ENCODE measurements at places on chromosomes 3 and 15.

DNA sequence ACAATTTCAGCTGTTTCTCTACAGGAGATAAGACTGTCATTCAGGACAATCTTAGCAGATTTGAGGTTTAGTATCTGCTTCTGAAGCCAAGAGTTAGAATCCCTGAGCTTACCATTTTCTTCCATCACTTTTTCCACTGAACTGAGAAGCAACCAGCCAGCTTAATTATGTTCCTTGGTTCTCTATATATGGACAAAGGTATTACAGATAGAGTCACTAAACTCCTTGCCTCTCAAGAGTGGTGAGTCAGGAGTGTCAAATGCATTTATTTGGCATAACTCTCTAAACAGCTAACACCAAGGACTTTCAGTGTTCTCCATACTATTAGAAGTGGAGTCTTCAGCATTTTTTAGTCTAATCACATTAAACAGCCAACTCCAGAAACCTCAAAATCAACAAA, 239.3 kb downstream of the ALCAM start:
- no peaks in the 10 kb centered on the region for H3K36me3 ChIP-seq
- H3K4me3 ChIP-seq = no peak overlapping the region
- no peaks in the 10 kb centered on the region for H3K4me1 ChIP-seq
- no peak overlapping the region for H3K27ac ChIP-seq
- H3K27me3 ChIP-seq = peaks cover 5% of the 10 kb centered on the region
- no peak for DNase-seq

DNA sequence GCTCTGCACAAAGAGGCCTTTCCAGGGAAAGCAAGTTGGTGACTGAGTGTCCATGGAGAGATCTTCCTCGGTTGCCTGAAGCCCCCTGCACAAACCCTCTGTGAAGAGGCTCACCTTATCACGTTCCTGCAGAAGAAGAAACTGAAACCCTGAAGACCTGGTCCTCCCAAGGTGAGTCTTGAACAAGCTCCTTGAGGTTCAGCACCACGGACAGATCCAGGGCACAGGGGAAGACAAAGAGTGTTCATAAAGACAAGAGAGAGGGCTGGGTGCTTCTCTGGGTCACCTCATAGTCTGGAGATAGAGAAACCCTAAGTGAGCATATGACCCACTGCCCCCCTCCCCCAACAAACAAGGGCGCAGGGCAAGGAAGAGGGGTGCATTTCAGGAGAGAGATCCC, 21.7 kb upstream of the TBC1D21 start:
- no peaks in the 10 kb centered on the region for H3K36me3 ChIP-seq
- no peak overlapping the region for H3K4me3 ChIP-seq
- peaks cover 34% of the 10 kb centered on the region for H3K27me3 ChIP-seq
- no peaks in the 10 kb centered on the region for H3K4me1 ChIP-seq
- no peak overlapping the region for H3K27ac ChIP-seq

- no peaks in the 10 kb centered on the region for H3K27me3 ChIP-seq
- H3K4me3 ChIP-seq = no peak overlapping the region
- H3K36me3 ChIP-seq = peaks cover 69% of the 10 kb centered on the region
Observed at GRCh38 chr3:37324850-37325321, 150.5 kb upstream of the LRRFIP2 start.

DNA sequence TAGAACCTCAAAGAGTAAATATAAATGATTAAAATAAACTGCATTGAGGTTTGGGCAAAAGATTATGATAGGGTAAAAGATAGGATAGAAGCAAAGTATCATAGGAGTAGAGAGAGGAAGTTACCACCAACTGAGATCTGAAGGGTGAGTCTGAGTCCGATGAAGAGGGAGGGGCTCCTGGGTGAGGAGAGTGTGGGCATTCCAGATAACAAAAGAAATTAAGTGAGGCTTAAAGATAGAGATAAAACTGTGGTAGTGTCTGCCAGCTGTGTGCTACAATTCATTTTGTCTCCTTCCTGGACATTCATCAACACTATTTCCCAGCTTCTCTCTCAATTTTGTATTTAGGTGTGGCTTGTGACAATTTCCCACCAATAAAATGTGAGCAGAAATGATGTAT, 343.0 kb upstream of the PLSCR5 start:
- no peak for DNase-seq
- no peak overlapping the region for H3K27ac ChIP-seq
- H3K36me3 ChIP-seq = no peaks in the 10 kb centered on the region
- no peak overlapping the region for H3K4me3 ChIP-seq
- no peaks in the 10 kb centered on the region for H3K27me3 ChIP-seq
- no peaks in the 10 kb centered on the region for H3K4me1 ChIP-seq

DNA sequence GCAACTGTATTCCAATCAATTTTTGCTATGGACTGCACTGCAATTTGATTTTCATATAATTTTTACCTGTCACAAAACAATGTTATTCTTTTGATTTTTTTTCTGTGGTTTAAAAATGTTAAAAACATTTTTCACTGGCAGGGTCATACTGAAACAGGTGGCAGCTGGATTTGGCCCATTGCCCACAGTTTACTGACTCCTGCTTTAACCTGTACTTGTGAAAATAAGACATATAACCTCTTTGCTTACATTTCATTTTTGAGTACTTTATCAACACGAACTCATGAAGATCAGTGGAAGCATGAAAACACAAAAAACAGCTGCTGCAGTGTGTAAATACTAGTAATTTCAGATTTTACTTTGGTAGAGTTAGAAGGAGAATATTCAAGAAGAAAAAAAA, 313.1 kb downstream of the WDR72 start:
- H3K27ac ChIP-seq = no peak overlapping the region
- no peak for DNase-seq
- no peak overlapping the region for H3K4me3 ChIP-seq
- no peaks in the 10 kb centered on the region for H3K36me3 ChIP-seq
- H3K27me3 ChIP-seq = no peaks in the 10 kb centered on the region

DNA sequence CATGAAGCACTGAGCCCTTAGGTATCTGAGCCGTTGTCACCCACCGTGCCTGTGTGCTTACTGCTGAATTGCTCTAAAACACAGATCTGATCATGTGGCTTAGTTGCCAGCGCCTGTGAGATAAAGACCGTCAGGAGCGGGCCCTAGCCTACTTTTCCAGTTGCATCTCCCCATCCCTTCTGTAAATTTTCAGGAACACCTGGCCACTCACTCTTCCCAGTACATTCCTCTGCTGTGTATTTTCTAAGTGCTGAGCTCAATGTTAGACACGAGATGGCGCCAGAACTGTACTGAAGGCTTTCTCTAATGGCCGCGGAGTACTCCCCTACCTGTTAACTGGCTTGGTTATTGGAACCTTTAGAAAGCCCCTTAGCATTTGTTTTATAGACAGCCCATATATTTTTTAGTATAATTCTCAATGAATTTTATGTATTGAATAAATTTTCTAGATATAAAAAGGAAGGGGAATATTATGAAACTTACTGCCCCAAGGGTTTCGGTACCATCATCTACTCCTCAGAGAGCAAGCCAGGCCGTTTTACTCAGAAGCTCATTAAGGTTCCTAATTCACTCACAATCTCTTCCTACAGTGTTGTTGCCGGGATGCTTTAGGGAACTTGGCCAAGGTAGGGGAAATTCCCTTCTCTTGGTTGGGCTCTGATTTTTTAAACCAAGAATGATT, 16.7 kb upstream of the WNT7A start:
- peaks cover 12% of the 10 kb centered on the region for H3K4me1 ChIP-seq
- peaks cover 33% of the 10 kb centered on the region for H3K27me3 ChIP-seq
- no peak for DNase-seq
- peaks cover 6% of the 10 kb centered on the region for H3K36me3 ChIP-seq
- H3K4me3 ChIP-seq = peak overlapping the region; percentile 25
- no peak overlapping the region for H3K27ac ChIP-seq

DNA sequence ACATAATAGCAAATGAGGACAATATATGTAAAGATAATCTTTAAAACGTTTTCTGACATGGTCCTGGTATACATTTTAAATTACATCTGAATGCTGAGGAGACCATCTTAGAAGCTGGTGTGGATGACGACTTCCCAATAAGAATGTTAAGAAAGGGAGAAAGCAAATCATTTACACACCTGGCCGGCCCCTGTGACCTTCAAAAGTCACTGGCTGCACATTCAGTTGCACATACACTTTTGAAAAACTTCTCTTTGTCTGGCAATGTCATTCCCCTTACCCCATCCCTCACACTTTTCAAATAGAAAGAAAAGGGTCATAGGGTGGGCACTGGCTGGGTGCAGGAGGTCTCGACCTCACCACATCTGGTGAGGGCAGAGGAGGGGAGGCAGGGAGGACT, 391.0 kb downstream of the MECOM start:
- no peak overlapping the region for H3K27ac ChIP-seq
- H3K27me3 ChIP-seq = no peaks in the 10 kb centered on the region
- DNase-seq = no peak

DNA sequence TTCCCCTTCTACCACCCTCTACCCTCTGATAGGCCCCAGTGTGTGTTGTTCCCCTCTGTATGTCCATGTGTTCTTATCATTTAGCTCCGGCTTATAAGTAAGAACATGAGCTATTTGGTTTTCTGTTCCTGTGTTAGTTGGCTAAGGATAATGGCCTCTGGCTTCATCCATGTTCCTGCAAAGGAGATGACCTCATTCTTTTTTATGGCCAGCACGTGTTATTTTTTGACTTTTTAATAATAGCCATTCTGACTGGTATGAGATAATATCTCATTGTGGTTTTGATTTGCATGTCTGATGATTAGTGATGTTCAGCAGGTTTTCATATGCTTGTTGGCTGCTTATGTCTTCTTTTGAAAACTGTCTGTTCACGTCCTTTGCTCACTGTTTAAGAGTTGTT, 63.1 kb upstream of the NPHP3 start:
- no peaks in the 10 kb centered on the region for H3K36me3 ChIP-seq
- H3K27me3 ChIP-seq = peaks cover 9% of the 10 kb centered on the region
- H3K4me3 ChIP-seq = no peak overlapping the region
- no peaks in the 10 kb centered on the region for H3K4me1 ChIP-seq

DNA sequence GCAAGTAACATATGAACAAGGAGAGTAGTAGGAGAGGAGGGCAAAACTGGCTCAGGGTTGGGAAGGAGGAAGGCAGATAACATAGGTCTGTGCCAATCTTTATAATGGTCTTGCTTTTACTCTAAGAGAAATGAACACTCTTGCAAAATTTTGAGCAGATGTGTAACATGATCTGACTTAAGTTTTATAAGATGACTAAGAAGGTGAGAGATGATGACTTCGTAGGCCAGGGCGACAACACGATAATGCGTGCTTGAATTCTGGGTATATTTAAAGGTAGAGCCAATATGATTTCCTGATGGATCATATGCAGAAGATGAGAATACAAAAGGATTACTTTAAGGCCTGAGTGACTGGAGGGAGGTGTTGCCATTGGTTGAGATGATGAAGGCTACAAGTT, 265.4 kb upstream of the KCNMB2 start:
- H3K4me1 ChIP-seq = no peaks in the 10 kb centered on the region
- no peak overlapping the region for H3K4me3 ChIP-seq
- H3K36me3 ChIP-seq = no peaks in the 10 kb centered on the region
- no peaks in the 10 kb centered on the region for H3K27me3 ChIP-seq
- H3K27ac ChIP-seq = no peak overlapping the region
- no peak for DNase-seq

GRCh38 chr3:50288387-50289007, 3.7 kb downstream of the IFRD2 start:
- DNase-seq = no peak
- H3K4me1 ChIP-seq = peaks cover 24% of the 10 kb centered on the region
- peaks cover 49% of the 10 kb centered on the region for H3K36me3 ChIP-seq

DNA sequence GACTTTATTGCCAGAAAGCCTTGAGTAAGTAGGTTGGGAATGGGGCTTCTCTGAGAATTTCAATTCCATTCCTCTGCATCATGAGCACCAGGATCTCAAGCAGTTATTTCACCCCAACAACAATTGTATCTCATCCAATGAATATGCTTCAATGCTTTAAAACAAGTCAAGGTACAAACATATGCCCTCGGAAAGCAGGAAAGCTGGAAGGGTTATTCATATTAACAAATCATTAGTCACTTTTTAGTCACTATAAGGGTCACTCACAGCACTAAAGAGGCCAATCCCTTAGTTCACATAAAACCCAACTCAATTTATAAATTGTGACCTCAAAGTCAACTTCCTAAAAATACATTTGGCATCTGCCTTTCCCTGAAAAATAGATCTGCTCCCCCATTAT, 16.2 kb downstream of the MB21D2 start:
- peaks cover 7% of the 10 kb centered on the region for H3K4me1 ChIP-seq
- no peak overlapping the region for H3K27ac ChIP-seq
- no peak overlapping the region for H3K4me3 ChIP-seq
- no peaks in the 10 kb centered on the region for H3K36me3 ChIP-seq

- peaks cover 23% of the 10 kb centered on the region for H3K4me1 ChIP-seq
- DNase-seq = no peak
- H3K4me3 ChIP-seq = no peak overlapping the region
- H3K36me3 ChIP-seq = no peaks in the 10 kb centered on the region
- no peak overlapping the region for H3K27ac ChIP-seq
Observed at GRCh38 chr3:46399098-46399497, 7.8 kb downstream of the CCR5AS start.
